ENCODE measurements at places on chromosomes 7 and 10.

GRCh38 chr7:103762877-103763276, 226.6 kb downstream of the RELN start:
- no peak for DNase-seq

GRCh38 chr7:74417419-74417971, 36.2 kb upstream of the GTF2IRD1 start:
- peak; percentile 24 for DNase-seq

GRCh38 chr7:95676691-95677090, 80.4 kb upstream of the PDK4 start:
- DNase-seq, result no peak

GRCh38 chr10:132702601-132703418, 83.1 kb downstream of the NKX6-2 start:
- no peak for DNase-seq

DNA sequence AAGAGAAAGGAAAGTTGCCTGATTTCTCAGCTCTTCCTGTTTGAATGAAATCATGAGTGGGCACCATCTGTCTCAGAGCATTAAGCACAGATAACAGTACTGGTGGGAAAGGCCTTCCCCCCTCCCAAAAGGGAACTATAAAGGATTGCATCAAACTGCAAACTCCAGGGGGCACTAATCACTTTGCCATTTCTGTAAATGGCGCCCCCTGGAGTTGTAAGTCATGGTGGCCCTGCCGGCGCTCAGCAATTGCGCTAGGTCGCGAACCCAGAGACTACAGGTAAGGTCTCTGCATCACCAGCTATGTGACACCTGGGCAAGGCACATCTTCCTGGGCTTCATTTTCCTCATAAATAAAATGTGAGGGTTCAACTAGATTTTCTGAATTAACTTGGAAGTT, 11.1 kb downstream of the LRRC4 start:
- DNase-seq, result no peak

GRCh38 chr10:116770281-116770680, 27.9 kb upstream of the HSPA12A start:
- no peak for DNase-seq

GRCh38 chr7:33918438-33919143, 13.3 kb downstream of the BMPER start:
- DNase-seq, result no peak

DNA sequence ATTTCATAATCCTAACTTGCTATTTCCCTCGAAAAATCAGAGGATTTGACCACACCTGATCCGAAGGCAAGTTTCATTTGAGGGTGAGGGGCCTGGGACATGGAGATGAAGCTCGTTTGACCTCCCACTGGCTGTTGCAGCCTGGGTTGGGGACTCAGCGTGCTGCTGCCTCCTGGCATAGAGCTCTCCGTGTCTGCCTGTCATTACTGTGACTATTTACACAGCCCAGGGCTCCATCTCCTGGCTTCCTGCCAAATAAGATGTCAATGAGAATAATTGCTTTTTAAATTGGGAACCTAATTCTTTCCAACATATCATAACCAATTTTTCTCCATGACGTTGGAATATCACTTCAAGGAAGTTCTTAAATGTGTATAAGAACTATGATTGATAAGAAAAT, 139.3 kb upstream of the COBL start:
- DNase-seq, result peak; percentile 83

GRCh38 chr10:19970256-19970655, 154.0 kb downstream of the PLXDC2 start:
- no peak for DNase-seq

- DNase-seq, result no peak
Observed at GRCh38 chr7:151899513-151900360, 22.8 kb upstream of the PRKAG2 start.

GRCh38 chr7:8082762-8083161, 114.2 kb downstream of the GLCCI1 start:
- DNase-seq, result no peak

GRCh38 chr7:18087026-18087686, 59.5 kb upstream of the PRPS1L1 start:
- DNase-seq, result no peak

DNA sequence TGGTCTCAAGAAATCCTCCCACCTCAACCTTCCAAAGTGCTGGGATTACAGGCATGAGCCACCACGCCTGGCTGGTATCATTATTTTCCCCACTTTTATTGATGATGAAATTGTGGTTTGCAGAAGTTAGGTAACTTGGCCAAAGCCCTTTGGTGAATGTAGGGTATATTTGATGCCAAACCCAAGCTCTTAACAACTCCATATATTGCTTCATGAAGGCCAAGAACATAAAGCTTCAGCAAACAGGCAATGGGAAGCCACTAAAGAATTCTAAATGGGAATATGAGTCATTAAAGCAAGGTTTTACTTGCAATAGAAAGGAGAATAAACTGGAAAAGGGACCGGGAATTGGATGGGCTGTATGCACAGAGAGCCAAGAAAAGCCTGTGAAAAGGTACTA, 142.7 kb downstream of the KMT2E start:
- DNase-seq, result no peak

DNA sequence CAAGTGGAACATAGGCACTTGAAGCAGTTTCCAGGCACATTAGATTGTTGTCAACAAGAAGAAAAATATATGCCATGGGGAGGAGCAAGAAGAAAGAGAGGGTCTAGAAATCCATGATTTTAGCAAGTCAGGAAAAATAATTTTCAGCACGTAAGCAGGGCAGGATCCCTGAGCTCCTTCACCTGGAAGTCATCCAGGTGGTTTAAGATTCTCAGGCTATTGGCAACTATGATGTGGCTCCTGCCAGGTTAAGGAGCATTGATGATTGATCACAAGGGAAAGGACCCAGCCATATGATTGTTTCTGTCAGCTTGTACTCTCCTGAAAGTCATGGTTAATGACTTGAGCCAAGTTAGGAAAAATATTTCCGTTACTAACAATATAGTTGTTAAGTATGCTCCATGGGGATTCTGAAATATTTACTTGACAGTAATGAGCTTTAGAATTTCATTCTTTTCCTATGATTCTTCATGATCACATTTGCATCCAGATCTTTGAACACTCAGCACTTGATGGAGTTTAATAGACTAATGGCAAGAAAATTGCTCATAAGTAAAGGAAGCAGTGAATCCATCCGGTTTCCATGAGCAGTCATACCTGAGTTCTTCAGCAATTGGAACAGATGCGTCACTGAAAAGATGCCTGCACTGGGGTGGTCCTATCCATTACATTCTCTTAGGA, 209.1 kb downstream of the BICC1 start:
- DNase-seq, result no peak

- DNase-seq, result no peak
Observed at GRCh38 chr7:38296059-38296857, 22.8 kb upstream of the TARP start.

- DNase-seq, result no peak
Observed at GRCh38 chr10:13977861-13978532, 352.7 kb downstream of the FRMD4A start.

DNA sequence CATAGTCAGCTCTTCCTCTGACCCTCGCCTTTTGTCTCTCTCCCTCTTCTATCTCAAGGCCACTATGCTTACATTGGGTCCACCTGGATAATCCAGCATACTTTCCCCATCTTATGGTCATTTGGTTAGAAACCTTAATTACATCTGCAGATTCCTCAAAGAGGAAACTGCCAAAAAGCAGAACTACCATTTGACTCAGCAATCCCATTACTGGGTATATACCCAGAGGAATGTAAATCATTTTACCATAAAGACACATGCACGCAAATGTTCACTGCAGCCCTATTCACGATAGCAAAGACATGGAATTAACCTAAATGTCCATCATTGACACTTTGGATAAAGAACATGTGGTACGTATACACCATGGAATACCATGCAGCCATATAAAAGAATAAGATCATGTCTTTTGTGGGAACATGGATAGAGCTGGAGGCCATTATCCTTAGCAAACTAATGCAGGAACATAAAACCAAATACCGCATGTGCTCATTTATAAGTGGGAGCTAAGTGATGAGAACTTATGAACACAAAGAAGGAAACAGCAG, 114.8 kb upstream of the NPY start:
- DNase-seq, result no peak

- DNase-seq, result no peak
Observed at GRCh38 chr7:123431075-123431614, 103.2 kb downstream of the IQUB start.

DNA sequence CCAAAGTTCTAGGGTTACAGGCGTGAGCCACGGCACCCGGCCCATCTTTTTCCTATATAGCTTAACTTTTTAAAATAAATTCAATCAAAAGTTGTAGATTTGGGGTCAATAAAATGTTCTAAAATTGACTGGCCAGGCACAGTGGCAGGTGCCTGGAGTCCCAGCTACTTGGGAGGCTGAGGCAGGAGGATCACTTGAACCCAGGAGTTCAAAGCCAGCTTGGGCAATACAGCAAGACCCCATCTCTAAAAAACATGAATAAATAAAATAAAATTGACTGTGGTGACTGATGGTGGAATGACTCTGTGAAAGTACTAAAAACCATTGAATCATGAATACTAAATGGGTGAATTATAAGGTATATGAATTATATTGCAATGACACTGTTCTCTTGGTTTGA, 20.8 kb downstream of the P4HA1 start:
- no peak for DNase-seq

GRCh38 chr7:87170828-87171227, 18.6 kb downstream of the DMTF1 start:
- DNase-seq, result no peak

GRCh38 chr10:60123172-60123571, 216.8 kb upstream of the CCDC6 start:
- DNase-seq, result no peak

DNA sequence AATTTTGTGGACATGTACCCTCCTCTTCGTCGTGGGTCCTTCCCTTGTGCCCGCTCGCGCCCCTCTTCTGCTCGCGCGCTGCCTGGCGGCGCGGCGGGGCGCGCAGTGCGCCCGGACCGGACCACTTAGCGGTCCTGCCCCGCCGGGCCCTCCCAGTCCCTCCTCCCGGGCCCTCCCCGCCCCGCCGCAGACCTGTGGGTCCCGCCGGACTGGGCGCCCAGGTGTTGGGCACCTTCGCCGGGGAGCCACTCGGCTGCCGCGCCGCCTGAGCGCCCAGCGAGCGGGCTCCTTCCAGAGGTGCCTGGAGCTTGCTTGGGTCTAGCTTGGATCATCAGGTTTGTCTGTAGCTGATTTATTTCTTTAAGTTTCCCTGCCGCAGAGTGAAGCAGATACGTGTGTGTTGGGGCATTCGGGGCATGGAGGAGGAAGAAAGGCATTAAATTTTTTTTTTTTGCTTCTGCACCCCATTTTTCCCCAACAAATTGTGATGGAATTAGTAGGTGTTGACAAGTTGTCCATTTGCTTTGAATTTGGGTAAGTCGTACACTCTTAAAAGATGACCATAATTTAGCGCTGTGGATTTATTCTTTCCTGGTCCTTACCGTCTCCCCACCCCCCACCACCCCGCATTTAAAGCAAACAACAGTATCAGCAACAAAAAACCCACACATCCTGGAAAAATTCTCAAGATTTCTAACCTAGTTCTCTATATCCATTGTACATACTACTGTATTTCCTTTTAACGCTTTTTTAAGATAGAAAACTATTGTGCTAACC, 905 bp downstream of the C1GALT1 start:
- DNase-seq, result peak; percentile 70

DNA sequence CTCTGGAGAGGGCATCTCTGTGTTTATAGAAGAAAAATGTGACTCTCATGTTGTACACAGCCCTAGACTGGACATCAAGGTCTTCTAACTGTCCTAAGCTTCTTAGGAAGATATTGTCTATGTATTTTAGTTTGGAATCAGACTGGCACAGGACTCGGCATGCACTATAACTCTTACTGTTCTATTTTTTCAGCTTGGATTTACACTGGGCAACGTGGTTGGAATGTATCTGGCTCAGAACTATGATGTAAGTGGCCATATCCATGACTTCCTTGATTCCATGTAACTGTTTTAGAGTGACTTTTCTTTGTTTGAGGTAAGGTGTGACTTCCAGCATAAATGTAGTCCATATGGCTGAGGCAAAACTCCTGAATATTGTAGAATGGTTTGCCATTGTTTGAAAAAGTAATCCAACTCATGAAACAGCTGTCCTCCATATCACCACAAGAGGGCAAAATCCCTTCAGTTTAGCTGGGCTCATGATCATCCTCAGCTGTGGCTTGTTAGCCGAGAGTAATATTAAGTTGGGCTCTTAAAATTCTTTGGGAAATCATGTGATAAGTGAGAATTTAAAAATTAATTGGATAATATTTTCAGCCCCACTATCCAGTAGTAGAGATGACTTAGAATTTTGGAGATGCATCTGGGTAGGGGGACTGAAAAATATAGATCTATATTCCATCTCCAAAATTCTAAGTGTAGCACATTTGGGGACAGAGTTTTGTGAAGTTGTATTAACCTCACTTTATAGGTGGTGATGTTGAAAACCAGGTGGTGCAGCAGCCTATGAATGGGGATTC, 10.4 kb downstream of the STMP1 start:
- peak; percentile 49 for DNase-seq

- DNase-seq, result no peak
Observed at GRCh38 chr7:22275661-22276060, 81.3 kb downstream of the RAPGEF5 start.

GRCh38 chr7:152851326-152851725, 91.8 kb downstream of the ACTR3B start:
- no peak for DNase-seq

GRCh38 chr7:83478616-83479015, 170.3 kb downstream of the SEMA3E start:
- no peak for DNase-seq

DNA sequence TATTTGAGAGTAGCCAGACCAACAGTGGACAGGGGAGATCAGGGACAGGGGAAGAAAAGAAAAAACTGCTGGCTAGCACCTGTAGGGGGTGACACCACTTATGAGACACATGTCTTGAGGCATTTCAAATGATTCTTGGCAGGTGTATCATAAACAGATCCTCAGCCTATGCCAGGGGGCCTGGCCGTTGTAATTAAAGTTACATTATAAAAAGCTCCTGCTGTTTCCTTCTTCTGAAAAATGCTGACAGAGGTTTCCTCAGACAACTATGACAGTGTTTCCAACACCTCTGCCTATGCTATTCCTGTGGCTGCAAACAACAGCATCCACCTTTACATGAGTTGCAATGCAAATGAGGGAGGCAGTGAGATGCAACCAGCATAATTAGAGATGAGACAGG, 281.0 kb upstream of the PTER start:
- DNase-seq, result no peak

DNA sequence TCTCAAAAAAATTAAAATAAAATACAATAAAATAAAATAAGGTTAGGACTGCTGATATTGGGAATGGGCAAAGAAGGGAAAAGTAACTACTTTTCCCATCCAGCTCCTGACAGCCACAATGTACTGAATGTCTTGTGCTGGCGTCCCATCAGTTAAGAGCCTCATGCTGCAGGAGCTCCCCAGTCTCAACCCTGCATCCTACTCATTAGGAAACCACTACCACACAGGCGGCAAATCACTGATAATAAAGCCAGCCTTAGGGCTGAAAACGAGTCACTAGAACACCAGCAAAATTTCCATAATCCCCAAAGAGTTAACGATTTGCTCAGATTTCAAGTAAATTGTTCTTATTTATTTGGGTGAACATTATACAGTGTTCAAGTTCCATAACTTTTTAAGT, 4.3 kb downstream of the YWHAG start:
- no peak for DNase-seq
